ENCODE measurements at places on chromosomes 11 and 22.
A peak's percentile ranks its signal among the peaks of the same experiment; 100 is the strongest.

GRCh38 chr11:26860091-26860780 is 133.7 kb upstream of the FIBIN start:
- H3K27me3 ChIP-seq = no peaks in the 10 kb centered on the region
- no peak for DNase-seq
- H3K36me3 ChIP-seq = no peaks in the 10 kb centered on the region
- H3K4me3 ChIP-seq = no peak overlapping the region
- H3K27ac ChIP-seq = no peak overlapping the region

DNA sequence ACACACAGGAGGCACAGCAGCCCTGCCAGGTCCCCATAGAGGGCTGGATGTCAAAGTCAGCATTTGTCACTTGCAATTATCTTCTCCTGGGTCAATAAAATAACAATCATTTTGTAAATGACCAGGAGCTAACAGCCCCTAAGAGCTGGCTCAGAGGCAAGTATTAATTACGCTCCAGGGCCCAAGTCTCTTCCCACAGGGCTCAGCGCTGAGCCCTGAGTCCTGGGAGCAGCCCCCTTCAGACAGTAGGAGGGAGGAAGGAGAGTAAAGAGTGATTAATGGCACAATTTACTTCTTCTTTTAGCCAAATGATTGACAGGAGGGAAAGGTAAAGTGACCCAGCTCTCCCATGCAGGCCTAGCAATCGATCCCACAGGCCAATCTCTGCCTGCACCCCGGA is 99.0 kb upstream of the DRD2 start:
- H3K4me3 ChIP-seq = no peak overlapping the region
- no peak for DNase-seq
- no peaks in the 10 kb centered on the region for H3K36me3 ChIP-seq
- H3K27me3 ChIP-seq = no peaks in the 10 kb centered on the region
- peaks cover 30% of the 10 kb centered on the region for H3K4me1 ChIP-seq

DNA sequence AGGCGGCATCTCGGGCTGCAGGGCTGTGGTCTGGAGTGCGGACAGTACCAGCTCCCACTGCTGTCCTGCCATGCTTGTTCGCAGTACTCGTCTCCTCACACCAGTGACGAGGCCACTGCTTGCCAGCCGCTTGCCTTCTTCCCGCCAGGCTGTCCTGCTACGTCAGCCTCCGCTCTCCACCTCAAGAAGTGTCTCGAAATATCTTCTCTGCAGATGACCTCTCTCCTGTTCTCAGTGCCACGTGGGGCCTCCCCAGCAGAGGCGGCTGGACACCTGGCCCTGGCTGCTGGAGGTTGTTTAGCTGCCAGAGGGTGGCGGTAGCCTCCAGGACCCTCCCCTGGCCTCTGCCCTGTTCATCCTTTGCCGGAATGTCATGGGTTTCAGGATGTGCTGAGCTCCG is 3.1 kb upstream of the CCDC188 start:
- H3K27me3 ChIP-seq = peaks cover 6% of the 10 kb centered on the region
- DNase-seq = no peak
- H3K4me1 ChIP-seq = peaks cover 3% of the 10 kb centered on the region
- no peak overlapping the region for H3K27ac ChIP-seq

DNA sequence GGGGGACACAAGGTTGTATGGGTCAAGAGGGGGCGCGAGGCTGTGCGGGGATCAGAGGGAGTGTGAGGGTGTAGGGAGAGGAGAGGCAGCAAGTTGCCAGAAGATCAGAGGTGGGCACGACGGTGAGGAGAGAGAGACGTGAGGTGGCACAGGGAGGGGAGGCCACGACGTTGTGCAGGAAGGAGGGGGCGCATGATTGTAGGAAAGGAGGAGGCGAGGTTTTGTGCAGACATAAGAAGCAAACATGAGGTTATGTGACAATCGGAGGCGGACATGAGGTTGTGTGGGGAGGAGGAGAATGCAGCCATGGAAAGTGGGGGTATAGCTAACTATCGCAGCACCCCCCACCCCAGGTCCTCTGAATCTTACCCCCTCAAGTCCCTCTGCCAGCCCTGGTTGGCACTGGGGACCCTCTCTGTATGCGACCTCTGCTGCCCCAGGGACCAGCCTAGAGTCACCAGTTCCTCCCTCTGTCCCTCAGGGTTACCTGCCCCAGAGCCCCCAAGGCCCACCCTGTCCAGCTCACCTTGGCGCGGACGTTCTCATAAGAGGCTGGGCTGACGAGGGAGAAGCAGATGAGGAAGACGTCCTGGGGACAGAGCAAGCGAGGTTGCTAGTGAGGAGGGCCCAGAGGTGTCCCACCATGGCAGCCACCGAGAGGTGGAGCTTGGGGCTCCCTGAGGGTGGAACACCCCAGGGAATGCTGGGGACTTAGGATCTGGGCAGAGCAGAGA is 12.5 kb downstream of the RAC2 start:
- no peaks in the 10 kb centered on the region for H3K27me3 ChIP-seq
- H3K4me3 ChIP-seq = no peak overlapping the region
- no peak for DNase-seq
- H3K36me3 ChIP-seq = no peaks in the 10 kb centered on the region
- peaks cover 15% of the 10 kb centered on the region for H3K4me1 ChIP-seq

- no peak overlapping the region for H3K4me3 ChIP-seq
- H3K36me3 ChIP-seq = no peaks in the 10 kb centered on the region
- no peak overlapping the region for H3K27ac ChIP-seq
- H3K27me3 ChIP-seq = peaks cover 43% of the 10 kb centered on the region
Measured at GRCh38 chr22:22657712-22658111, 13.3 kb downstream of the GGTLC2 start.

GRCh38 chr11:113103932-113104690 is 142.9 kb downstream of the NCAM1 start:
- H3K4me3 ChIP-seq = no peak overlapping the region
- no peak for DNase-seq
- peak overlapping the region; percentile 37 for H3K27ac ChIP-seq

- no peak for DNase-seq
- peaks cover 14% of the 10 kb centered on the region for H3K4me1 ChIP-seq
- no peaks in the 10 kb centered on the region for H3K27me3 ChIP-seq
- H3K4me3 ChIP-seq = no peak overlapping the region
Measured at GRCh38 chr11:396511-396947, 2.5 kb downstream of the PKP3 start.

DNA sequence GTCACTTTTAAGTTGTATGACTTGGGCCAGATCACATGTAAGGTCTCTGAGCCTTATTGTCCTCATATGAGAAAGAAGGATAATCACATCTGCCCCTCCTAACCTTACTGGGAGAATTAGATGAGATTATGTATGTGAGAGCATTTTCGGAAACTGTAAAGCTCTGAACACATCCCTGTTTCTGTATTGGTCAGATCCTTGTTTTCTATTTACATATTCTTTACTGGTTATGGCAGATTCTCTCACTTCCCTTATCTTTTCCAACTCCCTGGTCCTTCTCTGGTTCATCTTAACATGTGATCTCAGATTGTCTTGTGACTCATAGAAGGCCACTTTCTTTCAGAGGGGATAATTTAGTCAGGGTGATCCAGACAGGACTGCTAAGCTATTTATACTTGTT is 41.8 kb downstream of the CCDC81 start:
- H3K27ac ChIP-seq = no peak overlapping the region
- no peaks in the 10 kb centered on the region for H3K36me3 ChIP-seq
- no peaks in the 10 kb centered on the region for H3K27me3 ChIP-seq
- DNase-seq = no peak
- no peaks in the 10 kb centered on the region for H3K4me1 ChIP-seq

DNA sequence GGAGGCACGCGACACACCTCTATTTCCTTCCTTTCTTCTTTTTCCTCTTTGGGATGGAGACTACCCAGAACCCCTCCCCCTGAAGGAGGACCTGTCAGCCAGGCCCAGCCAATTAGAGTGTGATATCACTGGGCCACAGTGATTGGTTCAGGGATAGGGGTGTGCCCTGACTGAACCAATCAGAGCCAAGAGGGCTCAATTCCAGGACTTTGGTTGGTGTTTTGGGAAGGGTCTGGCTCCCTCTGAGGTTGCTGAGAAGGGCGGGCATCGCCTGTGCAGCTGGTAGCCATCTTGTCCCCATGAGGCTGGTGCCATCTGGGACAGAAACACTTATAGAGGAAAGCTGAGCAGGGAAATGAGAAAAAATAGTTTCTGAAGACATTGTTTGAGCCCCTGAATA is 71.4 kb downstream of the CHST1 start:
- H3K27me3 ChIP-seq = peaks cover 54% of the 10 kb centered on the region
- H3K4me3 ChIP-seq = no peak overlapping the region
- H3K4me1 ChIP-seq = no peaks in the 10 kb centered on the region

GRCh38 chr11:117011541-117011898 is 86.7 kb downstream of the SIK3 start:
- no peaks in the 10 kb centered on the region for H3K27me3 ChIP-seq
- no peaks in the 10 kb centered on the region for H3K36me3 ChIP-seq
- DNase-seq = no peak
- H3K27ac ChIP-seq = no peak overlapping the region
- no peaks in the 10 kb centered on the region for H3K4me1 ChIP-seq

GRCh38 chr11:68321293-68322051 is 9.1 kb downstream of the LRP5 start:
- H3K27ac ChIP-seq = no peak overlapping the region
- no peak overlapping the region for H3K4me3 ChIP-seq
- no peaks in the 10 kb centered on the region for H3K27me3 ChIP-seq
- DNase-seq = no peak

- H3K4me1 ChIP-seq = peaks cover 23% of the 10 kb centered on the region
- peaks cover 7% of the 10 kb centered on the region for H3K36me3 ChIP-seq
- H3K27me3 ChIP-seq = no peaks in the 10 kb centered on the region
Measured at GRCh38 chr11:117226388-117227385, 5.2 kb downstream of the PCSK7 start.

DNA sequence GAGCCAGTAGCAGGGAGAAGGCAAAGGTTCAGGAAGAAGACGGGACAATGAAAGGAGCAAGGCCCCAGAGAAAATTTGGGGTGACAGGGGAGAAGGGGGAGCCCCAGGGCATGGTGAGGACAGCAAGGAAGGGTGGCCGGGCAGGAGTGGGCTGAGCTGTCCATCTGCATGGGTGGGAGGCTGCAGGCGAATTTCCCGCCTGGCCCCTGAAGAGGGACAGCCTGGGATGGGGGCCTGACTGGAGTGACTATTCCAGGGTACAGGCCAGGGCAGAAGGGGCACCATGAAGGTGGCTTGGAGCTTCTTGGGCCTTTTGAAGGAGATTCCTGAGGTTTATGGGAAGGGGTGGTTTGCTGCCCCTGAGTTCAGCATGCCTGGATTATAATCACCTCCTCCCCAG is 56.2 kb downstream of the WNT11 start:
- no peak overlapping the region for H3K27ac ChIP-seq
- peaks cover 37% of the 10 kb centered on the region for H3K4me1 ChIP-seq
- H3K27me3 ChIP-seq = no peaks in the 10 kb centered on the region
- H3K36me3 ChIP-seq = no peaks in the 10 kb centered on the region
- DNase-seq = no peak

- peak overlapping the region; percentile 68 for H3K27ac ChIP-seq
- no peak overlapping the region for H3K4me3 ChIP-seq
- H3K4me1 ChIP-seq = peaks cover 32% of the 10 kb centered on the region
- no peak for DNase-seq
- H3K27me3 ChIP-seq = peaks cover 3% of the 10 kb centered on the region
Measured at GRCh38 chr11:33691066-33691864, 9.4 kb downstream of the C11orf91 start.

DNA sequence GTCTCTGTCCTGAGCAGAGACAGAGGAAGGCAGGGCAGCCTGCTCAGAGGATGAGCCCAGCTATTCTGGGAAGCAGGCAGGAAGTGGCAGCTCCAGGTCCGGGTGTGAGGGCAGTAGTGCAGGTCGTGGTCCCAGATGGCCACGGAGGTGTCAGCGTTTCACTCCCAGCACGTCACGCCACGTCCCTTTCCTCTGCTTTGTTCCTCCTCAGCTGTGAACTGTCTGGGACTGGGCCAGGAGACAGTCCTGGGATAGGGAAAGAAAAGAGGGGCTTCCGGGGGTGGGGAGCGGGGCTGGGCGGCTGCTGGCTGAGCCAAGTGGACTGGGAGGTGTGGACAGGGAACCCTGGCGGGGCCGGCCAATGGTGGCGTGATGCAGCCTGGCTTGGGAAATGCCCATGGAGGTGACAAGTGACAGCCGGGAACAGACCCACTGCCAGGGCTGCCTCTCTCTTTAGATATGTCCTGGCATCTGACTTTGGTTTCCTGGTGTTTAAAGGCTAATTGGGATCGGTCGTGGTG is 64.7 kb downstream of the KCNQ1 start:
- H3K4me3 ChIP-seq = no peak overlapping the region
- H3K4me1 ChIP-seq = no peaks in the 10 kb centered on the region
- H3K27ac ChIP-seq = no peak overlapping the region
- no peaks in the 10 kb centered on the region for H3K36me3 ChIP-seq
- peaks cover 56% of the 10 kb centered on the region for H3K27me3 ChIP-seq

DNA sequence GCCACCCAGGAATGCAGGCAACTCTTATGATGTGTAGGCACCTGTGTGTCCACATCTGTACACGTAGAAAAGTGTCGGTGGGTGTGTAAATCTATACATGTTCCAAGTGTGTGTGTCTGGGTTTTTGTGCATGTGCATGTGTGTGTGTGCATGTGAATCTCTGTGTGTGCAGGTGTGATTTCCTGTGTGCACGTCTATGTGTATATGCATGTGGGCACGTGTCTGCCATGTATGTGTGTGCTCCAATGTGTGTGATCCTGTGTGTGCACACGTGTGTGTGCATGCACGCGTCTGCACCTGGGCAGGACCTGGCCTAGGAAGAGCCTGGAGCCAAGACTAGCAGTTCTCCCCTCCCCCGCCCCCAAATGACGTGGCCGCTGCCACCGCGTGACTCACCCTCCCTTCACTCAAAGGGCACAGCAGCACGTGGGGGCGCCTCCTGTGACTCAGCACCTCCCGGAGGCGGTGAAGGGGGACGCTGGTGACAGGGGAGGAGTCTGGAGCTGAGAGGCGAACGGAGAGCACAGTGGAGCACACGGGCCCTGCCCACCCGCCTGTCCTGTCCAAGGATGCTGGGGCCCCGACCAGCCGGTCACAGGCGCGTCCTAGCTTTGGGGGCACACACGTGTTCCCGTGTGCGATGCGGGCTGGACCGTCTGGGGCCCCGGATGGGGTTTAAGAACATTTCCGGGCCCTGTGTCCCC is 10.1 kb downstream of the PIM3 start:
- H3K36me3 ChIP-seq = no peaks in the 10 kb centered on the region
- peak overlapping the region; percentile 67 for H3K4me3 ChIP-seq
- H3K4me1 ChIP-seq = peaks cover 11% of the 10 kb centered on the region
- H3K27ac ChIP-seq = peak overlapping the region; percentile 74
- peaks cover 9% of the 10 kb centered on the region for H3K27me3 ChIP-seq

DNA sequence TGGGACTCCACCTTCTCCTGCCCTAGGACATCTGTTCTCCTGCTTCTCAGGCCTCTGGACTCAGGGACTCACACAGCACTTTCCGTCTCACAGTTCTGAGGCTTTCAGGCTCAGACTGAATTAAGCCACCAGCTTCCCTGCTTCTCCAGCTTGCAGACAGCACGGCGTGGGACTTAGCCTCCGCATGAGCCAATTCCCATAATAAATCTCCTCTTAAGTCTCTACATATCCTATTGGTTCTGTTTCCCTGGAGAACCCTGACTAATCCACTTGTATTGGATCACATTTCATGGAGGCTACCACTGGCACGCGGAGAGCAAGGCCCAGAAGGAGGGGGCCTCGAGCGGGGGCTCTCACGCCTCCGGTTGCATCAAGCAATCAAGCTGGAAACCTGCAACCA is 1313.6 kb downstream of the TBC1D22A start:
- H3K4me1 ChIP-seq = no peaks in the 10 kb centered on the region
- peaks cover 43% of the 10 kb centered on the region for H3K27me3 ChIP-seq
- no peak for DNase-seq

- H3K27me3 ChIP-seq = peaks cover 17% of the 10 kb centered on the region
- no peak overlapping the region for H3K4me3 ChIP-seq
- no peaks in the 10 kb centered on the region for H3K36me3 ChIP-seq
- DNase-seq = no peak
- peaks cover 12% of the 10 kb centered on the region for H3K4me1 ChIP-seq
Measured at GRCh38 chr22:42357634-42358296, 74.4 kb downstream of the NFAM1 start.

- H3K4me3 ChIP-seq = no peak overlapping the region
- no peak for DNase-seq
- no peaks in the 10 kb centered on the region for H3K36me3 ChIP-seq
- H3K27me3 ChIP-seq = no peaks in the 10 kb centered on the region
- peaks cover 67% of the 10 kb centered on the region for H3K4me1 ChIP-seq
Measured at GRCh38 chr11:125304136-125304535, 139.6 kb downstream of the PKNOX2 start.
